ENCODE measurements at places on chromosomes 6 and 20.

DNA sequence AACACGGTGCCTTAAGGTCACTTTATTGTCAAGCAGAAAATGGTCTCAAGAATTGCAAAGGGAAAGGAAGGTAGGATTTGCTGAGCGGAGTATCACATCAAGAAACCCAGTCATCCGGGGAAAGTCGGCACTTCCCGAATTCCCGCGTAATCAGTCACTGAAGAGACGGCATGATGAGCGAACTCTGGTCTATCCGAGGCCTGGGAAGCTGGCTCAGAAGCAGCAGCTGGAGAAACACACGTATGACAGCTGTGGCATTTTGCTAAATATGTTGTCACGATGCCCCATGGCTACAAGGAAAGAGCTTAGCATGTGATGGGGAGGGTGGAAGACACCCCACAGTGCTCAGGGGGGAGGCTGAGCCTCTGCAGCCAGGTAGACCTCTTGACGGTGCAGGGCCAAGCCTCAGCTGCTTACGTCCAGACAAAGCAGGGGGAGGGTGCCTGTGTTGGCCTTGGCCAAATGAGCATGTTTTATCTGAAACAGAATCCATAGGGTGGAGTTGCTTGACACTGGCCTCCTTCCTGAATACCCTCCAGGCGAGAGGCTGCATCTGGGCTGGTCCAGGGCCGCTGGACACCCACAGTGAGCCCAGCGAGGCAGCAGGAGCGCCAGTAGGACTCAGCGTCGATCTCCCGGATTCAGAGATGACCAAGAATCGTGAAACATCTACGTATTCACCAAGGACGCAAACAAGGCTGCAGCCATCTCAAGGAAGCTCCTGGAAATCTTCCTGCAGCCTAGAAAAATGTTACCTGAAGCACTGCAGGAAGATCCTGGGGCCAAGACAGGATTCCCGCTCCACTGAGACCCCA, 118.8 kb upstream of the AFDN start:
- DNase-seq, result no peak

GRCh38 chr20:54980103-54980960, 504.9 kb downstream of the DOK5 start:
- DNase-seq, result no peak

- no peak for DNase-seq
Measured at GRCh38 chr6:13286181-13286580, 42.2 kb downstream of the TBC1D7 start.

DNA sequence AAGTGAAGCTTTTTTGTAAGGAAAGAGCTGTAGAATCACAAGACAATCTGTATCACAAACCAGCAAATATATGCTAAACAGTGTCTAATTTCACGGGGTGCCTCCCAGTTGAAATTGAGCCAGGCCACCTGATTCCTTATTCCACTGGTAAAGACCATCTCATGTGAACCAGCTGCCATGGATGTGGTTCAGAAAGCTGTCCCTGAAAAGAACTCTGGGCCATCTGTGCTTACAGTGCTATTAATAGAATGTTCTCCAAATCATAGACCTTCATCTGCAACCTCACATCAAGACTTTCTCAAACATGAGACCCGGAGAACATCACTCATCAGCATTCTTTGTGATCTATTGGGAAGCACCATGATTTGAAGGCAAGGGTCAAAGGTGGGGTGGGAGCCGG, 89.7 kb downstream of the FBXO5 start:
- DNase-seq, result no peak

GRCh38 chr6:39634646-39635341, 90.4 kb downstream of the KIF6 start:
- DNase-seq, result no peak

GRCh38 chr20:54067606-54068174, 2.7 kb downstream of the BCAS1 start:
- DNase-seq, result no peak

DNA sequence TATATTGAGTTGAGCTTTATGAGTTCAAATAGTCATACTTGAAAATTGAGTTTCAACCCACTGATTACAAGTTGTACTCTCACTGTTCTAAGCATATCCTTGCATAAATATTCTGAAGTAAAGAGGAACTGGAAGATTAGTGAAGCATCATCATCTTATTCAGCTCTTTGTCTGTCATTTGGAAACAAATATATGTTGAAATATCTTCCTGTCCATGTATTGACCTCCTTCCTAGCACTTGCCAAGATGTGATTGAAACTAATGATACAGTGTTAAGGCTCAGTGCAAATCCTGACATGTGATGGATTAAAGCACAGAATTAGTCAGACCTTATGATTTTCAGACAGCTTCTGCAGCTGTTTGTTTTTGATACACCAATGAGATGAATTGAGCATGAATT, 434.3 kb downstream of the TBC1D32 start:
- DNase-seq, result no peak

DNA sequence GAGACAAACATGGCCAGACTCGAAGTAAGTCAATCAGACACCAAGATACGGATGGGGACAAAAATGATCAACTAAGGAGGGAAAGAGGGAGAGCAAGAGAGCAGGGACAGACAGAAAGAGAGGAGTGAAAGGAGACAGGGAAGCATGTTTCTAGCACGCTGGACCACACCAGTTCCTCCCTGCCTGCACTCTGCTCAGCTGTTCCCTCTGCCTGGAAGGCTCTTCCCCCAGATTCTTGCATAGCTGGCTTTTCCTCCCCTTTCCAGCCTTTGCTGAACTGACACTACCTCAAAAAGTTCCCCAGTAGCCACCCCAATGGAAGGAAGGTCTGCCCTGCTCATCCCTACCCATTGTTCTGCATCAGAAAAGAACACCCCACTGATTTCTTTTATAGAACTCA, 185.9 kb downstream of the MAFB start:
- no peak for DNase-seq

DNA sequence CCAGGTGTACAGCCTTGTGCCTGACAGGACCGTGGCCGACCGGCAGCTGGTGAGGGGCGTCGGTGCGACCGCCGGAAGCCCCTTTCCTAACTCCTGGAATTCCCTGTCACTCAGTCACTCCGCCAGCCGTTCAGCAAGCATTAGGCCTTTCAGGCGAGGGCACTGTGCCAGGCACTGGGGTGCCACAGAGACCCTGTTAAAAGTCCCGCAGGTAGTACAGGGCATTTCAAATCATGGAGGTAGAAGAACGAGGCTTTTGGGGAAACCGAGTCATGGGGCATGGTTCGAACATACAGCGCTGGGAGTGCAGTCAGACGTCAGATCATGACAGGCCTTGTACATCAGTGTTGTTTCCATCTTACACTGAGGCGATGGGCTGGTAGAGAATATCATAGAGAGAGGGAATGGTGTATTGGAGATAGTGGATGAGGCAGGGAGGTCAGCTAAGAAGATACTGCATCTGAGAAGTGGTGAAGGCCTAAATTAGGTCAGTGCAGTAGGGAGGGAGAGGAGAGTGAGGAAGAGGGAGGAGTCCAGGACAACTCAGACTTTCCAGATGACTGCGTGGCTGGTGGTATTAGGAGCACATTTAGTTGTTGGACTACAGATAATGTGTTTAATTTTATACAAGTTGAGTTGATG, 892 bp upstream of the DXO start:
- DNase-seq, result no peak

DNA sequence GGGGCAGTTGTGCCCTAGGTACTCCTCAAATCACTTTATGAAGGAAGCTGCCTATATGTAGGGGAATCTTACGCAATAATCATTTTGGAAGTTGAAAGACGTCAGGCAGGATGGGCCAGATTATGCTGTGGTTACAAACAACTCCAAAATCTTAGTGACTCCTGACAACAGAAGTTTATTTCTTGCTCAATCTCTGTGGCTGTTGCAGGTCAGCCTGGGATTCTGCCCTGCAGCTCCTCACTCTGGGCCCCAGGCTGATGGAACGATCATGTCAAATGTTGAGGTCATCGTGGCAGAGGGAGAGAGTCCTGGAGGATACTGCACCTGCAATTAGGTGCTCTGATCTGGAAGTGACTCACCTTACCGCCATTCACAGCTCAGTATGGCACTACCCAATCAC, 88.4 kb downstream of the ZDHHC14 start:
- DNase-seq, result no peak

DNA sequence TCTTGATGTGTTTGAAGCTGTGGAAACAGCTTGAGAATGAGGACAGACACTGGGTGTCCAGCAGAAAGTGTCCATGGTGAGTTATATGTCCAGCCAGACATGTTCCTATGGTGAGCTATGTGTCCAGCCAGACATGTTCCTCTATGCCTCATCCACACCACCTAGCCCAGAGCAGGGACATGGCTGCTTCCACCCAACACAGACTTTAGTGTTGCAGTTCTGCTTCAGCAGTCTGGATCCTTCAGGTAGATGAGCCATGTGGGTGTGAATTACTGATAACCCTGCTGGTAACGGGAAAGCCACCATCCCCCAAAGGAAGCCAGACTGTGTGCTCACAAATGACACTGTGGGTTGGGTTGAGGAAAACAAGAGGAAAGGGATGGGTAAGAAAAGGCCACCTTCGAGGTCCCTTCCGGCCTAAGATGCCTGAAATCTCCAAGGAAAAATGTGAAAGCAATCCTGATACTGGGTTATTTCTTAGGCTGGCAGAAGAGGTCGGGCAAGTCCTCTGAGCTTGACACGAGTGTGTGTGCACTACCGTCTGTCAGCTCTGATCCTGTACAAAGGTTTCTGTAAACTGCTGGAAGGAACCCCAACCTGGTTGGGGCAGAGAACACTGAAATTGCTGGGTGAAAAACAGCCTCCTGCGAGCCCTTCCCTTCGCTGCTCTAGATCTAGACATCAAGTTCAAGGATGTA, 77.8 kb downstream of the NINL start:
- no peak for DNase-seq

GRCh38 chr20:60901831-60902230, 350.2 kb upstream of the CDH4 start:
- no peak for DNase-seq

GRCh38 chr20:19404826-19405225, 192.4 kb downstream of the SLC24A3 start:
- no peak for DNase-seq

GRCh38 chr6:129936329-129937165, 75.4 kb upstream of the TMEM244 start:
- peak; percentile 49 for DNase-seq

- DNase-seq, result no peak
Measured at GRCh38 chr6:98929498-98930060, 18.2 kb downstream of the FBXL4 start.

GRCh38 chr20:32966382-32966781, 37.9 kb downstream of the SUN5 start:
- no peak for DNase-seq

DNA sequence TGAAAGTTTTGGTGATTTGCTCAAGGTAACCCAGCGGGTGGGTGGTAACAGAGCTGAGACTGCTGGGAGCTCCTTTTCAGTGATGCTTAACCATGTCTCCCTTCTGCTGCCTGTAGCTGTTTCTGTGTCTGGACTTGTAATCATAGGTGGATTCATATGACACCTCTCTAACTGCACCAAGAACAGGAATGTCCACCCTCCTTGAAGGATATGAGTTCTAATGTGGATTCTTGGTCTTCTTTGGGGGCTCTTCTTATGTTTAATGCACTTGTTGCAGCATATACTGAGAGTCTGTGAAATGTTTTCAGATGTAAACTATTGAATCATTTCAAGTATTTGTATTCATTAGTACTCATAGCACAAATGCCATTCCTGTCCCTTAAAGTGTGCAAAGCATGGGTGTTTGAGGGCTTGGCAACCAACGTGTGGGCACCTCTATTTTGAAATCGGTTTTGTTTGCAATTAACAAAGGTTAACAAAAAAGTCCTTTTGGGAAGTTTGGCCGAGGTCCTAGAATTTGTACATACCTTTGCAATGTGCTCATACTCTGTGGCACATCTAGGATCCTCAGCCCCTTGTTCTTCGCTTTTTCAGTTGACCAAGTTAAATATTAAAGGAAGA, 138.0 kb downstream of the SOX4 start:
- DNase-seq, result no peak

DNA sequence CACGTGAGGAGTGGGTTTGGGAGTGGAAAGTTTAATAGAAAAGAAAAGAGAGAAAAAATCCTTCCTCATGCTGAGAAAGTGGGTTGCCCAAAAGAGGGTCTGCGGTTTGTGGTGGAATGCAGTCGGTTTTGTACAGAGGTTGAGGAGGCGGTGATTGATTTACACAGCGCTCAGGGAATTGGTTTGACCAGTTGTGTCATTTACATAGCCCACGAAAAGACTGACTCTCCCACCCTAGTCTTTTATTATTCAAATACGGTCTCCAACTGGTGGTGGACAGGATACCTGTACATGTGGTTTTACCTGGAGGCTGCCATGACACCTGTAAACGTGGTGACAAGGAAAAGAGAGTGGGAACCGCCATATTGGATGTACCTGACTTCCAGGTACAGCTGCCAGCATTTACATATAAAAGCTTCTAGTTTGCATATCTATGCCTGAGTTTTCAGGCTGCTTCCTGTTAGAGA, 42.1 kb downstream of the HLA-DPB1 start:
- no peak for DNase-seq

- no peak for DNase-seq
Measured at GRCh38 chr6:21277601-21278374, 315.8 kb upstream of the SOX4 start.

DNA sequence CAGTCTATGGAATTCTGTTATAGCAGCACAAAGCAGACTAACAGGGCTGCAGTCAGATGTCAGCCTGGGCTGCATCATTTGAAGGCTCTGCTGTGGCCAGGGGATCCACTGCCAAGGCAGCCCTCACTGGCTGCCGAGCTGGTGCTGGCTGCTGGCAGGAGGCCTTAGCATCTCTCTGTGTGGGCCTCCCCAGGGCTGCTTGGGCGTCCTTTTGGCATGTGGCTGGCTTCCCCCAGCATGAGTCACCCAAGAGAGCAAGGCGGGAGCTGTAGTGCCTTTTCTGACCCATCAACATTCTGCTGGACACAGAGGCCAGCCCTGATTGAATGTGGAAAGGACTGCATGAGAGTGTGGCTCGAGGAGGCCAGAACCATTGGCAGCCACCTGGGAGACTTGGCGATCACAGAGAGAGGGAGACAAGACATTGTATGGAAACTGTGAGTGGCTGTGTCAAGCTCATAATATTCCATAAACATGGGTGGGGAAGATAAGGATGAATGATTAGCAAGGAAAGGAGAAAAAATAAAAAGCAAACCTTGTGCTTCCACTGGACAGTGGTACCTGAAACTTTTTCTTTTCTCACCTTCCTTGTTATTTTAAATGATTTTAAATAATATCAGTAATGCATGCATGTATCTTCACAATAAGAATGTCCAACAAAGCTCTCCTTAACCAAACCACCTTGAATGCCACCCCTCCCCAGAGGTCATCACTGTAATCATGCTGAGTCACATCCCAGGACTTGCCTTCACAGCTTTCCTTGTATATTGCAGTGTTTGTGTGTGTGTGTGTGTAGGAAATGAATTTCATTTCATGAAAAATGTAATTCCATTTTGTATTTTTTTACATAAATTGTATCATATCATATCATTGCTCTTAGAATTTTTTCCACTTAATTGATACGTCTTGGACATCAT, 55.0 kb upstream of the VSX1 start:
- no peak for DNase-seq

- no peak for DNase-seq
Measured at GRCh38 chr6:2187826-2188225, 57.6 kb downstream of the GMDS start.

DNA sequence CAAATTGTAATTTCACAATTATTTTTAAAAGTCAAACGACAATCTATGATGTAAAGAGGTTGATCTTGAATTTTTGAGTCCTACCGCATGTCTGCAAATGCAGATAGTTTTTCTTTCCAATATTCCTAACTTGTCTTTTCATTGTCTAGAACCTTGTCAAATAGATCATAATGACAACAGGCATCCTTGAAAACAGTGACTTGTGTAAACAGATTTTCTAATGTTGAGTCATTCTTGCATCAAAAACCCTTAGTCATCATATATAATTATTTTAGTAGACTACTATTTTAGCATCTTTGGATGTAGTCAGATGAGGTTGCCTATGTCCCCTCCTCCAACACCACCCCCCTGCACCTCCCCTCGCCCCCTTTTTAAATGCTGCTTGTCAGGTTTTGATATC, 43.8 kb downstream of the BMP6 start:
- no peak for DNase-seq
